DMS153 (cell line): ENCODE measurements at places on chromosomes 3 and 15.

GRCh38 chr3:3633761-3634160 is 165.5 kb upstream of the LRRN1 start:
- DNase-seq: no peak

DNA sequence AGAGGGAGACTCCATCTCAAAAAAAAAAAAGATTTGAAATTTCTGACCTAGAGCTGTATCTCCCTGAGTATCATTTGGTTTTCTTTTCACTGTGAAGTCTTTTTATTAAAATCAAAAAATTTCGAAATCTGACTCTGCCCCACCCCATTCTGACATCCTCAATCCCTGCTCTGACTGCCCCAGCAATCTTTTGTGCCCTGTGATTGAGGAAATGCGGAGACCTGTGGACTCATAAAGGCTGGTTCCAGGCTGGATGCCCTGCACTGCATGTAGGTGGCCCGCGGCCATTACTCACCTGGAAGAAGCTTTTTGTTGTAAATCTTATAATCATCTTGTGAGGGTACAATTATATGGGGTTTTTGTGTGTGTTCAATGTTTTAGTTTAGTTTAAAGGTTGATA is 147.3 kb upstream of the SEMA6D start:
- DNase-seq: no peak

- no peak for DNase-seq
Observed at GRCh38 chr15:66735909-66736305, 33.9 kb downstream of the SMAD6 start.

DNA sequence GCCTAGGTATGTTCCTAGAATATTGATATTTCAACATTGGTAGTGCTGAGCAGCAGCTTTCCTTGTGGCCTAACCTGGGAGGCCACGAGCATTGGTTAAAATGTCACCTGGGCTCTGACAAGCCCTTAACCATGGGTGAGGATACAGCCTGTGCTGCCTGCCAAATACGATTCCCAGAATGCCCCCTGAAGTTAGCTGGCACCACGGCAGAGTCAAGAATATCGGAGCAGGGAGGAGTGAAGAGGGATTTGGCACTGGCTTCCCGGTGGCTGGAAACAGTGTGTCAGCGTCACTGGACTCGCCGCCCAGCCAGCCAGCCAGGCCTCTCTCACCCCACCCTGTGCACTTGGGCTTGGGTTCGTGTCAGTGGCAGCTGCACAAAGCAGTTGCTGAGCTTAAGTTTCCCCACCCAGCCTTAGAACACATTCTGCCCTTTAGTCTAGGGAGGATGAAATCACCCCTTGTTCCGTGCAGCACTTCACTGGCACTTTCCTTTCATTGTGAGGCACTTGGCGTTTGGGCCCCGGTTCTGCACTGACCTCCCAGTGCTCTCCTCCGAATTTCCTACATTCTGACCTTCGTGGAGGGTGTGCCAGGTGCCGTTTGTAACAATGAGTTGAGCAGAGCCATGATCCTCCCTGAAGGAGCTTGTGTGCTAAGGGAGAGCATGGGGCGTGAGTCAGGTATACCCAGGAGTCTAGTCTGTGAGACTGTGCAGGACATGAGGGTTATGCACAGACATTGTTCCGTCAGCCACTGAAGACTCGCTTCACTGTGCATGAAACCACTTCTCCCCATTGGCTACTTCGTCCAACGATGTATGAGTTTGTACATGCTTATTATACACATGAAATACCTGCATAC is 152.8 kb upstream of the BHLHE40 start:
- no peak for DNase-seq

DNA sequence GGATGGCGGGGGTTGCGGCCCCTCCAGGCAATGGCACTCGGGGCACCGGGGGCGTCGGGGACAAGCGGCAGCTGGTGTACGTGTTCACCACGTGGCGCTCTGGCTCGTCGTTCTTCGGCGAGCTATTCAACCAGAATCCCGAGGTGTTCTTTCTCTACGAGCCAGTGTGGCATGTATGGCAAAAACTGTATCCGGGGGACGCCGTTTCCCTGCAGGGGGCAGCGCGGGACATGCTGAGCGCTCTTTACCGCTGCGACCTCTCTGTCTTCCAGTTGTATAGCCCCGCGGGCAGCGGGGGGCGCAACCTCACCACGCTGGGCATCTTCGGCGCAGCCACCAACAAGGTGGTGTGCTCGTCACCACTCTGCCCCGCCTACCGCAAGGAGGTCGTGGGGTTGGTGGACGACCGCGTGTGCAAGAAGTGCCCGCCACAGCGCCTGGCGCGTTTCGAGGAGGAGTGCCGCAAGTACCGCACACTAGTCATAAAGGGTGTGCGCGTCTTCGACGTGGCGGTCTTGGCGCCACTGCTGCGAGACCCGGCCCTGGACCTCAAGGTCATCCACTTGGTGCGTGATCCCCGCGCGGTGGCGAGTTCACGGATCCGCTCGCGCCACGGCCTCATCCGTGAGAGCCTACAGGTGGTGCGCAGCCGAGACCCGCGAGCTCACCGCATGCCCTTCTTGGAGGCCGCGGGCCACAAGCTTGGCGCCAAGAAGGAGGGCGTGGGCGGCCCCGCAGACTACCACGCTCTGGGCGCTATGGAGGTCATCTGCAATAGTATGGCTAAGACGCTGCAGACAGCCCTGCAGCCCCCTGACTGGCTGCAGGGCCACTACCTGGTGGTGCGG is 1.9 kb downstream of the CHST2 start:
- DNase-seq: no peak

DNA sequence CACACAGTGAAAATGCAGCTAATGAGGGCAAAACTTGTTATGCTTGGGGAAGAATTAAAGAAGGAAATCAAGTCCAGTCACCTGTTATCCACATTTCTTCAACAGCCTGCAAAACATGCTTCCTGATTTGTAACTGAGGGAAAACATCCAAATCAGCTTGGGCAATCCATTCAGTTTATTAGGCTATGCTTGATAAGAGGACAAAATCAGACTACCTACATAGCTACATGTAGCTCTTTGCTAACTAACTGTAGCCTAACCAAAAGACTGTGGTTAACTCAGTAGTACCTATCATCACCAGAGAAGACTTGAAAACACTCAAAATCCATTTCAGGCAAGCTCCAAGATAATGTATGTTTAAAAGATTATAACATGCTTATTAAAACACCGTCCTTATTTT is 436.4 kb downstream of the SHQ1 start:
- no peak for DNase-seq

GRCh38 chr3:129599607-129600006 is 6.9 kb downstream of the PLXND1 start:
- DNase-seq: no peak

GRCh38 chr15:82040862-82041261 is 5.0 kb downstream of the MEX3B start:
- peak; percentile 90 for DNase-seq

GRCh38 chr3:8456412-8456811 is 45.2 kb upstream of the LMCD1 start:
- no peak for DNase-seq

GRCh38 chr3:45225465-45226205 is 452 bp downstream of the TMEM158 start:
- no peak for DNase-seq

DNA sequence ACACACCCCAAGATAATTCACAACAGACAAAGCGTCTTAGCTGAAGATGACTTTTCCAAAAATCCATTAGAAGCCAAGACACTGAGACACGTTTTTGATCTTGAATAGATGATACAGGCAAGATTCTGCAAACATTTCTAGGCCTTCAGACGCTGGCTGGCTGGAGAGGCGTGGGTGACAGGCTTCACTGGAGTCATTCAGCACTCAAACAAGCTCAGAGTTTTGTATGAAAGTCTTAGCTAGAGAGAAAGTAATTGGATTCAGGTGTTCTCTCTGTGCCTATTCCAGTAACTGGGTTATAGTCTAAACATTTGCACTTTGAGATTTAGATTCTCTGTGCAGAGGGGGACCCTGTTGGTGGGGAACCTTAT is 147.7 kb upstream of the BHLHE40 start:
- no peak for DNase-seq

DNA sequence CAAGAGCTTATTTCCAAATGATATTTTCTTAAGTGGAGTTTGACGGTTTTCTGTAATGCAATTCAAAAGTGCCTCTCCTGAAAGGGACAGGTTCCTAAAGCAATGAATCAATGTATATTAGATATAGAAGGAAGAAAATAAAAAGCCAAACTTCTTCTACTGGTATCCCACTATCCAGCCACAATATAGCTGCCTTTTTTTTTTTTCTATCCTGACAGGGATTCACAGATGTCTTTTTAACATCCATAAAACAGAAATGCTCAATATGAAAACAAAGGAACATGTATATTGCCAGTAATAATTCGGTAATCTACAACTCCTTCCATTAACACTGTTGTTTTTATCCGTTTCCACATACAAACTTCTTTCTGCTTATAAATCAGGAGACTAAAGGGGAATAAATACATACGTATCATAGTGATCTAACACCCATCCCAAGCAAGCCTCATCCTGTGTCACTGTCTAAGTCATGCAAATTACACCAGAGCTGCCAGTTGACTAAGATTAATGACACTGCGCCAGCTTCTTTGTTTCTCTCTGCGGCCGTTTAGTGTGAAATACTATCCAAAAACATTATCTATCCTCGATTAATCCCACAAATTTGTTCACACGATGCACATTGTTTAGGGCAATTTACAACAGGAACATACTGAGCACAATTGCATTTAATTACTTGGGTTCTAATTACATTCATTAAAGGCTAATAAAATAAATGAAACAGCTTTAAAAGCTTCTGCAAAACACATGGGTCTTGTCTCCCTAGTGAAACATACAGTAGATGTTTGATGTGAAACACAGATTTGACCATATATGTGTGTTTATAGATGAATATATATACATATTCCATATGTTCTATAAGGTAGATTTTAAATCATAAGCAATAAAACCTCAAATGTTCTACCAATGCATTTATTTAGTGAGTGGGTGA is 51.9 kb upstream of the CDIN1 start:
- no peak for DNase-seq

DNA sequence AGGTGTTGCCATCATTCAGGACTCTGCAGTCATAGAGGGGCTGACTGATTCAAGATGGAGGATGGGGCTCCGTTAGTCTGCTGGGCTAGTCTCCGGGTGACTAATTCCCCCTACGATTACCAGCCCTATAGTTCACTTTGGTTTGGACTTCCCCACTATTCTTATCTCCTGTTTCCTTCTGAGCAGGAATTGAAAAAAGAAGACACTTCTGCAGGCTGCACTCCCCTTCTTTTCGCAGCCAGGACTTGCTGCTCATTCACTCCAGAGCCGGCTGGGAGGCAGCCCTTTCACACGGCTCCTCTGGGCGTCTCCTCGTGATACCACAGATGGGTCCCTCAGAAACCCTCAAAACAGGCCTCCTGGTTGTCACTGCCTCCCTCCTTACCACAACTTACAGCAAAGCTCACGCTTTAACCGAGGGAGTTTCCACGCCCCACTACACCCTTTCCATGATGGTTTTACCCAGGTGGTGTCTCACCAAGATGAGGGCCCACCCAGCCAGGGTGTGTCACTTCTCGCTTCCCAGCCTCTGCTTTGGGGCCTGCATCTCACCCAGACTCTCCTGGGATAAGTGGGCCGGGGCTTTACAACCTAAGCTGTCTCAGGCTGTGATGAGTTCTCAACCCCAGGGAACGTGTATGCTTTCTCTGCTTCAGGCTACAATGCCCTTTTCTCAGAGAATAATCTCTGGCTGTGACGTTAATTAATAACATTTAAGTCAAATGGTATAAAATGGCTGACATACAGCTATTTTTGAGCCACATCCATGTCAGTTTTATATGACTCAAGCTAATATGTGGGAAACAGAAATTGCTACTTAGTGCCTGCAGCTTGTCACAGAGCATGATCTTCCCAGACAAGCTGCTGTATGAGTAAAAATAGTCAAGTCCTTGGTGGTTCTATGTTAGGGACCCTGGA is 11.9 kb downstream of the CX3CR1 start:
- DNase-seq: no peak

- DNase-seq: no peak
Observed at GRCh38 chr3:27985369-27986035, 255.9 kb upstream of the CMC1 start.

GRCh38 chr15:80379693-80380092 is 24.5 kb upstream of the ARNT2 start:
- no peak for DNase-seq

- no peak for DNase-seq
Observed at GRCh38 chr3:10417847-10418246, 87.5 kb downstream of the ATP2B2 start.

DNA sequence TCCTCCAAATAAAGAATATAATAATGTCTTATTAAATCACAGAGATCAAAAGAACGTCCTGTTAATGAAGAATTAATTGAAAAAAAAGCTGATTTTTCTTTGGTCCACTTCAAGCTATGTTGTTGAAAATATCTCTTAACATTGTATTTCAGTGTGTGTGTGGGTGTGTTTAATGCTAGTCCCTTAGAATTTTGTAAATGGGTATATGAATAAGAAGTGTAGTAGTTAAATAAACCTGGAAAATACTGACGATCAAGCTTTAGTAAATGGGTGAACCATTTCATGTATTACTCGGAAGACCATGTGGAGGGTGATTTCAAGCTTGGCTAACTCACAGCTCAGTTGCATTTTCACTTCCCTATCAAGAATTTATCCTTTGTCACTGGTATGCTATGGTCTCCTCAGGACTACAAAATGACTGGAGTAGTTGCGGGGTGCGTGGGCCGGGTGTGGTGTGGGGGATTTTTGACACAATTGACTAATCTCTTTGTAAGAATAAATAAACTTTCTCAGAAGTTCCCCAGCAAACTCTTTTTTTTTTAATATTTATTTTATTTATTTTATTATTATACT is 586.4 kb downstream of the GRM7 start:
- no peak for DNase-seq

DNA sequence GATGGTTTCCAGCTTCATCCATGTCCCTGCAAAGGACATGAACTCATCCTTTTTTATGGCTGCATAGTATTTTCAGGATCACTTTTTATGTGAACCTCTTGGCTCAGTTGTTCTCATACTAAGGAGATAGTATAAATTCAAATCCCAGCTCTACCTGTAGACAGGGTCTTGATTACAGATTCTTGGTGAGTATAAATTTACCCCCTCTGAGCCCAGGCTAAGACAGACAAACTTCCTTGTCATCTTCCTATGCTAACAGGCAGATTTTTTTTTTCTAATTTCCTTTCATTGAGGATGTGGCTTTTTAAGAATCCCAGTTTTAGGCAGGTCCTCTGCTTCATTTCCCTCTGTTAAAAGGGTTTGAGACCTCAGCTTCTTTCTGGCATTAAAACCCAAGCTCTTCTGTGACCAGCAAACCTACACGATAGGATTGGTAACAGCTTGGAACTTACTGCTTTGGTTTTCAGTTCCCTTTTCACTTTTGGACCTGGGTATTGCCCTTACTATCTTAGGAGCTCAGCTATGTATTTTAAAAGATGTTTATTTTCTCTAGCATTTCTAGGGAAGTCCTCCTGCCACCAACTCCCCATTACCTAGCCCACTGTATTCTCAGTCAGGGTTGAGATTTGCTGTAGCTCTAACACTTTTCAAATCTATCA is 72.5 kb downstream of the VPS8 start:
- DNase-seq: no peak

DNA sequence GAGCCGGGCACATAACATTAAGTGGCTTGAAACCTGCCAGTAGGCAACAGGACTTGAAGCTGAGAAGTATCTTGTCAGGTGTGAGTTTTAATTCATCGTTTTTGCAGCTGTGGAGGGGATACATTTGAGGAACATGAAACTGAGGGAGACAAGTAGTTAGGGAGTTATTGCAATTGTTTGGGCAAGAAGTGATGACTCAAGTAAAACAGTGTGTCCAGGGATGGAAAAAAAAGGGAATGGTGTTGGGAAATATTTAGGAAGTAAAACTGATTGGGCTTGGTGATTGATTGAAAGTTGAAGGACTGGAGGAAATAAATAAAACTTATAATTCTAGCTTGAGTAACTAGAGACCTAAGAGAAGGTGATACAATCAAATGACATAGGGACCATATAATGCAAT is 85.5 kb downstream of the NCEH1 start:
- no peak for DNase-seq
